WTC11 (cell line): ENCODE measurements at places on chromosomes 5 and 9. TPM values are rescaled to one million over a fixed set of nuclear protein-coding genes. Genes with fewer than 3 reads are reported as not detected.
A peak's percentile ranks its signal among the peaks of the same experiment; 100 is the strongest.

The WDR38 gene
- total RNA-seq = not detected in 3 replicates

The RORB gene
- 4.1 to 8.7 TPM (median 4.5 TPM) in 3 replicates for total RNA-seq

The PCDHB14 gene
- 2.6 to 3.5 TPM (median 2.8 TPM) in 3 replicates for total RNA-seq

The SAXO1 gene
- 0.02 to 0.09 TPM (median 0.09 TPM) in 3 replicates for total RNA-seq

The ECSCR gene
- 1.8 to 2.7 TPM (median 2.3 TPM) in 3 replicates for total RNA-seq

The TCERG1 gene
- total RNA-seq = 98.2 to 117 TPM (median 107 TPM) in 3 replicates

The NMUR2 gene
- 0.16 TPM in 1 of 3 replicates, not detected in the others for total RNA-seq

- peaks cover 19% of the 10 kb centered on the region for H3K4me1 ChIP-seq
- H3K4me3 ChIP-seq = no peak overlapping the region
- DNase-seq = peak; percentile 17
These were observed 653.1 kb upstream of the KLF4 start for GRCh38 chr9:108142504-108143201.

- H3K36me3 ChIP-seq = peaks cover 6% of the 10 kb centered on the region; the same call in 1 of the 2 replicates
- H3K4me3 ChIP-seq = no peak overlapping the region
- DNase-seq = no peak
- H3K27me3 ChIP-seq = no peaks in the 10 kb centered on the region; the same call in 1 of the 2 replicates
- H3K4me1 ChIP-seq = peaks cover 26% of the 10 kb centered on the region
These were observed 45.0 kb downstream of the IRF1 start for GRCh38 chr5:132445640-132445923.

DNA sequence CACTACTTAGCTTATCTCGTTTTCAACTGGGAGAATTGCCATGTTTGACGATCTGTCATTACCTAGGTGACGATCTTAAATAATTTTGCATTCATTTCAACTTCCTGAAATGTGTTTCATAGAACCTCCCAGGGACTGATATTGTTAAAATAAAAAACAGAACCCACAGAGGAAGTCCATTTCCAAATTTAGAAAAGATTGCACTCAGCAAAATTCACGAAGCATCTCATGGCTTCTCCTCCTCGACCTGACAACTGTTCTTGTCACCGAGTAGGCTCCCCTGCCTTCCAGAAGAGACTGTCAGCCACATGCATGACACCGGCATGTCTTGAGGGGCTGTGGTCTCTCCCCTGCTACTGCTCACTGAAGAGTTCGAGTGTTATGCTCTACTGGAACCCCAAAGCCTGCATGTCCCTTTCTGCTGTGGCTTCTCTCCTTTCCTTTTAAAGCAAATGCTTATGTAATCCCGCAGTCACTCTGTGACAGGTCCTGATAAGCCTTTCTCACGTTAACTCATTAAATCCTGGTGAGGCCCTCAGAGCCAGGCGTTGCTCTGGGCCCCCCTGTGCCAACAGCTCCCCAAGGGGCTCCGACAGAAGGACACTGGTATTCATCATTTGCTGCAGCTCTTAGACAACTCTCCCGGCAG, 26.8 kb upstream of the ANKRD33B start:
- no peak overlapping the region for H3K27ac ChIP-seq
- H3K27me3 ChIP-seq = peaks cover 7% of the 10 kb centered on the region
- DNase-seq = no peak
- H3K4me1 ChIP-seq = peaks cover 9% of the 10 kb centered on the region
- H3K36me3 ChIP-seq = no peaks in the 10 kb centered on the region

DNA sequence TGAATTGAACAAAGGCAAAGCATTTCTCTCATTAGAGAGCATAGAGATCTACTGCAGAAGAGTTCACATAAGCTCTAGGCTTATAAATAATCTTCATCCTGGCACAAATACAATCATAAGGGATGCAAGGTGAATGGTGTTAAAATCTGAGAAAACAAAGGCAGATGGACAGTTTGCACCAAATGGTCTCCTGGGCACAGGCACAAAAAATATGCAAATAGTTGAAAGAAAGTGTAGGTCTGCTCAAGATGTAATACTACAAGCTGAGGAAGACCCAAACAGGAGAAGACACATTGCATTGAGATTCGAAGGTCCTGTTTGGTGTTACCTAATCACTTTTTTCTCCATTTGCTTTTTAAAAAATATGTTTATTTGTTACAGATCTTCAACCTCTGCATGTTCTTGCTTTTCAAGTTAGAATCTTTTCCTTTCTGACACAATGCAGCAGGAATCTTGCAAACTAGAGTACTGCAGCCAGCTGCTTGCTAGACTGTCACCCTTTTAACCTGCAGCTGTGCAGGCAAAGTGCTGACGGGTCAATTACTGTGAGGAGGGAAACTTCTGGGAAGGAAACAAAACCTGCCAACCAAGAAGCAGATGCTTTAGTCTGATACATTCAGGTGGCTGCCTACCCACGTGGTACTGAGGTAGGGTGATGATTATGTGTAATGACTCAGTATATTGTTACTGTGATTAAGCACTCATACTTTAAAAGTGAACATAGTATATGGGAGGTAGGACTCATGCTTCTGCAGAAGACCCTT, 1048.6 kb upstream of the SEMA6A start:
- H3K27ac ChIP-seq = no peak overlapping the region
- H3K4me3 ChIP-seq = no peak overlapping the region
- H3K36me3 ChIP-seq = no peaks in the 10 kb centered on the region
- no peak for DNase-seq
- H3K27me3 ChIP-seq = no peaks in the 10 kb centered on the region

DNA sequence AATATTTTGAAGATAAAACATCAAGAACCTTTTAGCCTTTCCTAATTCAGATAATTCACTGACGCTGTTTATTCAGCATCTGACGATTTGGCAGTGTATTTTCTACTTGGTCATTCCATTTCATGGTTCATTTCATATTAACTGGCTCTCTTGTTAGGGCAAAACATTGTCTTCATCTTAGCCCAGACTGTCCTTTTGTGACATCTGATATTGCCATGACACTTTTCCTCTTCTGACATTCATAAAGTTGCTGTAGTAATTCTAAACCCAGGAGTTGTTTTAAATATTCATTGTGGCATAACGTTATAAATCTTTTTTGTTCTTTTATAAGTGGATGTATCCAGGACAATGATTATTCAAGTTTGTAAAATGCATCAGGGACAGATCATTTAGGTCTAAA, 1.8 kb downstream of the SCAMP1 start:
- no peaks in the 10 kb centered on the region for H3K27me3 ChIP-seq
- H3K4me1 ChIP-seq = peaks cover 30% of the 10 kb centered on the region
- peak overlapping the region; percentile 85 for H3K4me3 ChIP-seq
- no peak for DNase-seq
- no peak overlapping the region for H3K27ac ChIP-seq
- H3K36me3 ChIP-seq = peaks cover 8% of the 10 kb centered on the region; the same call in 1 of the 2 replicates

DNA sequence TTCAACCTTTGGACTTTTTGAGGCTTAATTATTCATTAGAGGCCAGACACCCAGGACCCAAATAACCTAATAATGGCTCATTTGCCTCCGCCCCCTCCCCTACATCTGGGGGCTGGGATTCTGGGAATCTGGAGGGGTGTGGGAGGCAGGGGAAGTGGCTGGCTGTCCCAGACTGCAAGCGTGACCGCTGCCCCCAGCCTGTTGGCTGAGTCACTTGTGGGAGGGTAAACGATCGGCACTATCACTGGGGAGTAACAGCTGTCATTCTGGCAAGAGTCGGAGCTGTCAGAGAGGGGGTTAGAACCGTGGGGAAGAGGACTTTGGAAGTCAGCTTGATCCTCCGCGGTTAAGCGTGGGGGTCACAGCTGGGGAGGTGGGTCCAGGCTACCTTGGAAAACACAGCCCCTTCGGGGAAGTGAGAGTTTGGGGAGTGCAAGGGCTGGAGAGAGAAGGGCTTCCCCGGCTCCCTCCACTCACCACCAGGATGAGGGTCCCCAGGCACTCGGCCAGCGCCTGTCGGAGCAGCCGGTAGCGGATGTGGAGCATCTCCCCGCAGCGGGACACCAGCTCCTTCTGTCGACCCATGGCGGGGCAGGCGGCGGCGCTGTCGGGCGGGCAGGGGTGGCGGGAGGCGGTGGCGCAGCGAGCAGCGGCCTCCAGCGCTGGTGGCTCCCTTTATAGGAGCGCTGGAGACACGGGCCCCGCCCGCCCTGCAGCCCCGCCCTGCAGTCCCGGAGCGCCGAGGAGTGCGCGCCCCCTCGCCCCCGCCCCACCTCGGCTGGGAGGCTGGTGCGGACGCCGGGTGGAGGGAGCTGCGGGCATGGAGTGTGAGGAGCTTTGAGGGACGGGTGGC, at the start of gene AQP3:
TSS of gene AQP3 (minus strand) at position 648 of the 853 bp plus-strand sequence. CDS start at position 585, 63 bp downstream.
- DNase-seq = peak; percentile 86
- no peaks in the 10 kb centered on the region for H3K36me3 ChIP-seq
- peak within 1 kb of the TSS; percentile 80 for H3K4me3 ChIP-seq
- H3K27me3 ChIP-seq = peaks cover 28% of the 10 kb centered on the region

GRCh38 chr5:119537704-119538103, 85.4 kb downstream of the HSD17B4 start:
- H3K36me3 ChIP-seq = peaks cover 54% of the 10 kb centered on the region
- H3K4me3 ChIP-seq = no peak overlapping the region
- H3K27me3 ChIP-seq = no peaks in the 10 kb centered on the region
- DNase-seq = no peak

- H3K27me3 ChIP-seq = no peaks in the 10 kb centered on the region
- no peak for DNase-seq
- H3K4me3 ChIP-seq = no peak overlapping the region
- H3K27ac ChIP-seq = no peak overlapping the region
- H3K4me1 ChIP-seq = peaks cover 17% of the 10 kb centered on the region
These were observed 2228.7 kb upstream of the WWC1 start for GRCh38 chr5:166062719-166063118.

DNA sequence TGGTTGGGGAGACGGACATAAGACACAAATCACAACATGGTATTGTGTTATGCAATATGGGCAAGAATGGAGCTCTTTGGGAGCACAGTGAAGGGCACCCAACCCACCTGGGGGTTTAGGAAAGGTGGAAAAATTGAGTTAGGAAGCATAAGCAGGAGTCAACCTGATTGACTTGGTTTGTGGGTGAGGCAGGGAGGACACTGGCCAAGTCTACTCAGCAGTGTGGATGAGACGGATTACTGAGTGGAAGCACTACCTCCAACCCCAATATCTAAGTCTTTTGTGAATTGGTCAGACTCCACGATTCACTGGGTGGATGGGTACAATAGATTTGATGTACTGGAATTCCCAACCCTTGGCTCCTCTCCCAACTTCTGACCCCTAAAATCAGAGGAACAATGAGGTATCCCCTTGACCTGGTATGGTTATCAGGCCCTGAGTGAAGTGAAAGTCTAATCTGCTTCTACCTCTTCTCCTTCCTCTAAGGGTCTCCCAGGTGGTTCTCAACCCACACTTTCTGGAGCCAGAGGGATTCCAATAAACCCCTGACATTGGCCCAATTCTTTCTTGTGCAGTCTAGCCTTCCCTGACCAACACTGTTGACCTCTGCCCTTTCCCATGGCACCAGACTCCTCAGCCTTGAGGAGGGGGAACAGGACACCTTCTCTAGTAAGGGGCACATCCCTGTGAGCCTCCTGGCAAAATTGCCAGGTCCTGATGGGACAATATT, 5.2 kb downstream of the EGR1 start:
- peaks cover 22% of the 10 kb centered on the region for H3K36me3 ChIP-seq
- DNase-seq = no peak
- peaks cover 12% of the 10 kb centered on the region for H3K4me1 ChIP-seq
- peaks cover 39% of the 10 kb centered on the region for H3K27me3 ChIP-seq
- H3K4me3 ChIP-seq = no peak overlapping the region
- no peak overlapping the region for H3K27ac ChIP-seq

GRCh38 chr5:117077142-117077541, 502.5 kb upstream of the SEMA6A start:
- no peak overlapping the region for H3K27ac ChIP-seq
- no peak for DNase-seq
- H3K27me3 ChIP-seq = no peaks in the 10 kb centered on the region
- H3K4me3 ChIP-seq = no peak overlapping the region

- H3K27me3 ChIP-seq = peaks cover 3% of the 10 kb centered on the region; the same call in 1 of the 2 replicates
- no peak overlapping the region for H3K4me3 ChIP-seq
- no peak for DNase-seq
- no peak overlapping the region for H3K27ac ChIP-seq
- H3K36me3 ChIP-seq = peaks cover 12% of the 10 kb centered on the region
These were observed 209.1 kb upstream of the TUT7 start for GRCh38 chr9:86563350-86563749.

DNA sequence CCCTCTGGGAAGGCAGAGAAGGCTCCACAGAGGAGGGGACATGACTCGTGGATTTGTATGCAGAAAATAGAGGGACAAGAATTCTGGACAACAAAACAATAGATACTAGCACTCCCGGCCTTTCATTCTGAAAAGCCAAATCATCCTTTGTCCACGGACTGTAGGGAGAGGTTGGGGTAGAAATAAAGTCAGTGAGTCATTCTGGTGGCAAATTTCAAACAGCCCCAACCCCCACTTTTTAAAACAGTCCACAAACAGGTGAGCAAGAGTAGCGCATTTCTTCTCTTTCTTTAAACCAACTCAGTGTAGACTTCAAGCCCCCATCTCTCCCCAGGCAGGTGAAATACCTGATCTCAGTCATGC, 56.1 kb downstream of the PTPDC1 start:
- peaks cover 14% of the 10 kb centered on the region for H3K4me1 ChIP-seq
- no peak overlapping the region for H3K4me3 ChIP-seq
- no peaks in the 10 kb centered on the region for H3K36me3 ChIP-seq
- no peaks in the 10 kb centered on the region; the same call in 1 of the 2 replicates for H3K27me3 ChIP-seq

DNA sequence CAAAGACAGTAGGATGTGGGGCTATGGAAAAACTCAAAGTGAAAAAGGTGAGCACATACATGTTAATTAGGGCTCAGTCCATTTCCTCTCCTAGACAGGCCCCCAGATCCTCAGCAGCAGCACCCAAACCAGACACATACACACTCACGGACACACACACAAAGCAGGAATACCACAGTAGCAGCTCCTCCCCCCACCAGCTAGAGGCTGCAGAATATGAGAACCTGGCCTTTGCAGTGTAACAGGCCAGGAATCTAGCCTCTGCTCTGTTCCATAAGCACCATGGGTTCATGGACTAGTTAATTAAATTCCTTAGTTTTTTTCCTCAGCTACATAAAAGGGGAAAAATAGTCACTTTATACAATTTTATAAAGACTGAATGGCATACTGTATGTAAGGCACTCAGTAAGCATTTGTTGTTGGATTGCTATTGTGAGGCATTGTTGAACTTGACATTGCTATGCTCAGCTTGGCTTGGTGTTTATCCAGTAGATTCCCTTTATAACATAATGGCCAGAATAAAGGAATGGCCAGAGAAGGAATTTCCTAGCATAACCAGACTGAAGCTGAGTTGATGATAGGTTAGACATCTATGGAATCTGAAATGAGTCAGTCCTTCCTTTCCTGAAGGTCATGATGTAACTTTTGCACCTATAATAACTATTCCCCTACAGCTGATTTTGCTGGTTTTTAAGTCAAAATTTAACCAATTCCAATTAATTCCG, 186.8 kb downstream of the SEMA5A start:
- no peaks in the 10 kb centered on the region for H3K36me3 ChIP-seq
- H3K27ac ChIP-seq = no peak overlapping the region
- H3K27me3 ChIP-seq = no peaks in the 10 kb centered on the region
- DNase-seq = no peak
- H3K4me3 ChIP-seq = no peak overlapping the region
